GOT3 (cell line): ENCODE measurements at places on chromosomes 11 and 22.

- no peak for DNase-seq
These were observed 7.9 kb upstream of the WNT11 start for GRCh38 chr11:76214186-76214585.

GRCh38 chr11:75500742-75501141 lies 25.0 kb downstream of the GDPD5 start:
- no peak for DNase-seq

GRCh38 chr11:35131886-35132285 lies 7.1 kb upstream of the CD44 start:
- DNase-seq: no peak

DNA sequence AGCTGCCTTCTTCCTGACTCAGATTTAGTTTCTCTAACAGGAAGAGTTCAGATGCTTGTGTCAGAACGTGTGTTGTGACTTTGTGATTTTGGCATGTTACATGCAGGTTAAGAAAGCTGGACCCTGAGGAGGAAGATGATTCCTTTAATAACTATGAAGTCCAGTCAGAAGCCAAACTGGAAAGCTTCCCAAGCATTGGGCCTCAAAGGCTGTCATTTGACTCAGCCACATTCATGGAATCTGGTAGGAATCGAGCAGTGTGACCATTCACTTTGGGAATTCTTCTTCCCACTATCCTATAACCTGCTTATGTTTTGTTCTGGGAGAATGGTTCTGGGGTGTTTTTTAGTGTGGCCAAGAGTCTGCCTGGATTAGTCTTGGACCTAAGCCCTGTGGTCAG lies 48.0 kb downstream of the CABIN1 start:
- no peak for DNase-seq

DNA sequence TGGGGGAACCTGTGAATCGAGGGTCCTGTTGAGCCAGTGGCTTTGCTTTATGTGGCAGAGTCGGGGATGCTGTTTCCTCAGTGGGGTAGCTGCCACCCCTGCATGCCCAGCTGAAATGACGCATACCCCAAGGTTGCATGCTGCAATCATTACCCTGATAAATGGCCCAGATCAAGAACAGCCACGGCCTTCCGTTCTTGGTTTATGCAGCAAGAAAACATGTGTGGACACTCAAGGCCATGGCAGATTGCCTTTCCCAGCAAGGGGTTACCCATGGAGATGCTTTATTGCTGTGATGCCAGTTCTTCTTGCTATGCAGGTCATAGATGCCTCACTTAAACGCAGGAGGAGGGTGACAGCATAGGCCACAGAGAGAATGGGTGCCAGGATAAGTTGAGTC lies 14.3 kb upstream of the SREBF2 start:
- no peak for DNase-seq

GRCh38 chr11:17650127-17650911 lies 69.1 kb upstream of the MYOD1 start:
- DNase-seq: no peak

GRCh38 chr11:76671237-76671592 lies 668 bp upstream of the LRRC32 start:
- DNase-seq: no peak

GRCh38 chr22:41300661-41301060 lies 664 bp upstream of the ZC3H7B start:
- no peak for DNase-seq
